Stimulated activated CD4-positive, alpha-beta T cell treated with anti-CD3 and anti-CD28 coated beads, Interleukin-15, amount 100 ng/mL, for 48 hours (primary cell): ENCODE measurements at places on chromosomes 6 and 20.

DNA sequence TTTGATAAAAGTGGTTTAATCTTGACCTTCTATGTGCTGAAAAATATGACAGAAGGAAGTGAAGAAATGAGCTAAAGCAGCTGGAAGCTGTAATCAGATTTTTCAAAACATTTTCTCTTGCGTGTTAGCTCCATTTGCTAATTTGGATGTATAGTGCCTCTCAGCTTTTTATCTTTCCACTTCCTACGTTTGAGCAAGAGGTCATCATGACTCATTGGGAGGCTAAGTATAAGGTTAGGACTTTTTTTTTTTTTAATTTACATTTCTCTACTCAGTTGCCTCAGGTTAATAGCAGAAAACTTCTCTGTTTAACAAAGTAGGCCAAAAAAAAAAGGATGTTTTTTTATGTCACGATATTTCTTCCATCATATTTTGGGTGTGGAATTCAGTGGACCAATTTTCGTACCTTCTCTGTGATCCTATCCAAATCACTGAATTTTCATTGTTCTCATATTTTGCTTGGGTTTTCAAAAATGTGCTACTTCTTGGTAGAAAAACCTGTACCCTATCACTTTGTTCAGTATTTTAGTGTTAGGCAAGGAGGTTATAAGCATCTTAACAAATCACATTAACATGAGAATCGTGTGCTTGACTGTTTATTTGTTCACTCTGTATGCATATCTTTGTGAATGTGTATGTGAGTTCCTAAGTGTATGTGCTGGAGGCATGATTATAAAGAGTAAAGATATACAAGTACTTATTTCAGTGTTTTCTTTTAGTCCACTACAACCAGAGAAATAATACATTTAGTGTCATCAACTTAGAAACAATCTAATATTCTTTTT is 1028.3 kb upstream of the EYS start:
- DNase-seq, result no peak

DNA sequence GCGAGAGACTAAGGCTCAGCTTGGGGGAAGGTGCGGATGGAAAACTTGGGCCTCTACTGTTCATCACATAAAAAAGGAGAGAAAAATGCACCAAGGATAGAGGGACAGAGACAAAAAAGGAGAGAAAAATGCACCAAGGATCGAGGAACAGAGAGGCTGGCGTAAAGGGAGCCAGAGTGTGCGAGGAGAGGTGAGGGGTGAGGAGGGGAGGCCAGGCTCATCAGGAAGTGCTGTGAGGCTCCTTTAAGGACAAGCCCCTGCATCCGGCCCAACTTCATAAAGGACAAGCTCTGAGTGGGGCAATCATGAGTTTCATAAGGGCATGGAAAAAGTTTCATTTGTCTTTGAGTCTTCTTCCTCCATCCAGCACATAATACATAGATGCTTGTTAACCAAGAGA is 117.2 kb upstream of the NXT1 start:
- DNase-seq, result no peak

DNA sequence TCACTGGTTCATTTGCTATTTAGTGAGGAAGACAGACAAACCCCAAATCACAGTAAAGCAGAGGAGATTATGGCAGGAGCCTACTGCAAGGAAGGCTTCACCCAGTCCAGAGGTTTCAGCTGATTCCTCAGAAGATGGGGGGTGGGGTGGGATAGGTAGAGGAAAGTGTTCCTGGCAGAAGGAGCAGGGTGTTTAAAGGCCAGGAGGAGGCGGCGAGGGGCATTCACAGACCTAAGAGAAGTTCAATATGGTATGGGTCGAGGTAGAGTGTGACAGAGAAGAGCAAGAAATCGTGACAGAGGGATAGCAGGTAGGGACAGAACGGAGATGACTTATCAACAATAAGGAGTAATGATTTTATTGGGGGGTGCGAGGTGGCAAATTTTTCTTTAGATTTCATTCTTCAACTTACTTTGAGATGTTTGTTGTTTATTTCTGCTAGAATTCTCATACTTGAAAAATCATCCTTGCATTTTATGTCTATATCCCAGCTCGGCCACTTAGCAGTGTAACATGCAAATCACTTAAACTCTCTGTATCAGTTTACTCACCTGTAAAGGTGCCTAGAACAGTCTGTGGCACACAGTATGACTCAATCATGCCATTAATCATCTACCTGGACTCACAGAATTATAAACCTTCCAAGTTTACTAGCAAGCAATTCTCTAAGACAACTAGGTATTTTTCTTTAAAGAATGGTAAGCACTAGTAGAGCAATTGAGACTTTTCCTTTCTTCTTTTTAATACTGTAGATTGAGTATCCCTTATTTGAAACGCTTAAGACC is 176.7 kb downstream of the REV3L start:
- DNase-seq, result no peak

- DNase-seq, result no peak
Measured at GRCh38 chr6:166228839-166229528, 61.3 kb upstream of the TBXT start.

GRCh38 chr6:34680802-34681515 is 15.6 kb downstream of the ILRUN start:
- DNase-seq, result no peak
